ENCODE measurements at places on chromosomes 7 and 10.
A peak's percentile ranks its signal among the peaks of the same experiment; 100 is the strongest.

- DNase-seq, result no peak
Observed at GRCh38 chr10:8616166-8616565, 561.7 kb downstream of the GATA3 start.

- no peak for DNase-seq
Observed at GRCh38 chr10:104041891-104042535, 43.7 kb downstream of the COL17A1 start.

DNA sequence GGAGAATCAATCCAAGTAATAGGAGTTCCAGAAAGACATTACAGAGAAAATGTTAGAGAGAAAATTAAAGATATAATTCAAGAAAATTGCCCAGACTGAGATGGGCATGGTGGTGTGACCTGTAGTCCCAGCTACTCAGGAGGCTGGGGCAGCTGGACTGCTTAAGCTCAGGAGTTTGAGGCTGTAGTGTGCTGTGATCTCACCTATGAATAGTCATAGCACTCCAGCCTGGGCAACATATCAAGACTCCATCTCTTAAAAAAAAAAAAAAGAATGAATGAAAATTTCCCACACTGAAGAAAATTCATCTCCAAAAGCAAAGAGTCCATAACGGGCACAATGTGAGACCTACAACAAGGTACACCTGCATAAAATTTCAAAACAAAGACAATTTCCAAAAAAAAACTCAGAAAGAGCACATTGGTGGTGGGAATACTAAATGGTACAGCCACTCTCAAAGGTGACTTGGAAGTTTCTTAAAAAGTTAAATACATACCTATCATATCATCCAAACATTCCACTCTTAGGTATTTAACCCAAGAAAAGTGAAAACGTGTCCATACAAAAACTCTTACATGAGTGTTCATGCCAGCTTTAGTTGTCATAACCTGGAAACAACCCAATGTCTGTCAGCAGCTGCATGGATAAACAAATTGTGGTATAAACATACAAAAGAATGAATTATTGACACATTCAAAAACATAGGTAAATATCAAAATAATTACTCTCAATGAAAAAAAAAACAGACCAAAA lies 6.9 kb upstream of the RGS10 start:
- no peak for DNase-seq

GRCh38 chr7:131745390-131746248 lies 189.2 kb upstream of the PODXL start:
- no peak for DNase-seq

GRCh38 chr7:70947181-70947580 lies 184.8 kb upstream of the GALNT17 start:
- DNase-seq, result no peak

GRCh38 chr10:109974504-109975191 lies 33.1 kb upstream of the ADD3 start:
- no peak for DNase-seq

DNA sequence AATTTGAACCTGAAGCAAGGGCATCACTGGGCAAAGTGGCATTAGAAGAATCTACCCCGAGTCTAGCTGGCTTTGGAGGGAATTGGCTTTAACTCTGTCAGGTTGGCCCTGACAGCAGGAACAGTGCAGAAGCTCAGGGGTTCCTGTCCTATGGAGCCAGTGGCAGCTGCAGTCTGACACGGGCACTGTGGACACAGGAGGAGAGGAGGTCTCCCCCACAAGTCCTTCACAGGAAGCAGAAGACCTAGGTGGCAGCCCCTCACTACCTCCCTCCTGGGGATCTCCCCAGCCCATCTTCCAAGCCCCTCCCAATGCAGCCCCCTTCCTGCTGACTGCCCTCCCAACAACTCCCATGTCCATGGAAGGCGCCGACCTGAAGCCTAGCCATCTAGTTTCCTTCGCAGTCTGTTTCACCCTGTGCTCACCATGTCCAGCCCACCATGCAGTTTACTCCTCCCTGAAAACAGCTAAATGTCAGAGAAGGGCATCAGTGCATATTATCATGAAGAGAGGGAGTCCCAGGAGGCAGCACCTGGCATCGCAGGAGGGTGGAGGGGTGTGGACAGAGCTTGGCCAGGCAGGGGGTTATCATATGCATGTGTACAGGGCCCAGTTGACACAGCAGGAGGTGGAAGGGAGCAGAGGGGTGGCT lies 17.9 kb upstream of the GDF10 start:
- DNase-seq, result no peak

- DNase-seq, result peak; percentile 87
Observed at GRCh38 chr7:101362334-101363195, at the start of gene COL26A1. TSS of gene COL26A1 (plus strand) at chr7:101362875. CDS start at chr7:101363033, 158 bp downstream.

- DNase-seq, result no peak
Observed at GRCh38 chr10:96676272-96677112, 43.8 kb downstream of the PIK3AP1 start.

DNA sequence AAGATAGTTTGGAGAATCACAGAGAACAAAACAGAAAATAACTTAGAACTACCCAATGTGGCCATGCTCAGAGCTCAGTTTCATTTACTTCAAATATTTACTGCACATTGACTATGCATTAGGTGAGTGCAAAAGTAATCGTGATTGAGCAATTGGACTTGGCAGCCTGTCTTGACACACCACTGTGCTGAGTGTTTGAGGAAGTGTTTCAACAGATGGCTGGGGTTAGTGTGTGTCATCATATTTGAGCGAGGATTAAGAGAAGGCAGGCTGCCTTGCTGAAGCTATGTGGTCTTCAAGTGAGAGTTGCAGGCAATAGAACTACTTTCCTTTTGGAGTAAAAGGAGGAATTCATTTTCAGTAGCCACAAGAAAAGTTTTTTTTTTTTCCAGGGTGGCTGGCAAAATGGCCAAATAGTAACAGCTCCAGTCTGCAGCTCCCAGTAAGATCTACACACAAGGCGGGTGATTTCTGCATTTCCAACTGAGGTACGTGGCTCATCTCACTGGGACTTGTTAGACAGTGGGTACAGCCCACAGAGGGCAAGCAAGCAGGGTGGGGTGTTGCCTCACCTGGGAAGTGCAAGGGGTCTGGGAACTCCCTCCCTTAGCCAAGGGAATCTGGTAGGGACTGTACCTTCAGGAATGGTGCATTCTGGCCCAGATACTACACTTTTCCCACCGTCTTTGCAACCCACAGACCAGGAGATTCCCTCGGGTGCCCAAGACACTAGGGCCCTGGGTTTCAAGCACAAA lies 37.6 kb downstream of the AKR1C4 start:
- peak; percentile 61 for DNase-seq

- no peak for DNase-seq
Observed at GRCh38 chr7:35533902-35534301, 161.0 kb downstream of the HERPUD2 start.

DNA sequence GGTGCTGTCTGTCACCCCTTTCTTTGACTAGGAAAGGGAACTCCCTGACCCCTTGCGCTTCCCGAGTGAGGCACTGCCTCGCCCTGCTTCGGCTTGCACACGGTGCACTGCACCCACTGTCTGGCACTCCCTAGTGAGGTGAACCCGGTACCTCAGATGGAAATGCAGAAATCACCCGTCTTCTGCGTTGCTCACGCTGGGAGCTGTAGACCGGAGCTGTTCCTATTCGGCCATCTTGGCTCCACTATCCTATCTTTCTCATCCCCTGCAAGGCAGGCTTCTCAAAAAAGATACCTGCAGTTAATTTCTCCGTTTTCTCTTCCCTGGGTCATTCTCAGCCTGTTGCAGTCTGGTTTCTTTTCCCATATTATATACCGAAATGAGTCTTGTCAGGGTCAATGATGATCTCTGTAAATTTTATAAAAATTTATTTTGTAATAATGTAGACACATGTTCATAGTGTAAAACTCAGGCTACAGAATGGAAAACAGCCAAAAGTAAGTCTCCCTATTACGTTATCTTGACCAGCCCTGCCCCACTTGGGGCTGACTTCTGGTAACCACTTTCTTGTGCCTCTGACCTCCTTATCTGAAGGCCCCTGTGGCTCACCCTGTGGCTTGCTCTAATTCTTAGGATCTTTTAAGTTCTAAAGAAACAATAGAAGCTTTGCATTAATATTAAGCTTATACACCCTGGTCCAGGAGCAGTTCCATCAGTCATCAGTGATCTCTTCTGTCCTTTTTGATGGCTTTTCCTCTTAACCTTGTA lies 20.7 kb downstream of the BLVRA start:
- no peak for DNase-seq

- DNase-seq, result peak; percentile 57
Observed at GRCh38 chr7:30848121-30848855, 63.4 kb upstream of the AQP1 start.

Measured in osteoblast (primary cell).